ENCODE measurements at places on chromosomes 5 and 9.
A peak's percentile ranks its signal among the peaks of the same experiment; 100 is the strongest.

- no peak for DNase-seq
Observed at GRCh38 chr5:65073250-65073661, 304.5 kb downstream of the CWC27 start.

DNA sequence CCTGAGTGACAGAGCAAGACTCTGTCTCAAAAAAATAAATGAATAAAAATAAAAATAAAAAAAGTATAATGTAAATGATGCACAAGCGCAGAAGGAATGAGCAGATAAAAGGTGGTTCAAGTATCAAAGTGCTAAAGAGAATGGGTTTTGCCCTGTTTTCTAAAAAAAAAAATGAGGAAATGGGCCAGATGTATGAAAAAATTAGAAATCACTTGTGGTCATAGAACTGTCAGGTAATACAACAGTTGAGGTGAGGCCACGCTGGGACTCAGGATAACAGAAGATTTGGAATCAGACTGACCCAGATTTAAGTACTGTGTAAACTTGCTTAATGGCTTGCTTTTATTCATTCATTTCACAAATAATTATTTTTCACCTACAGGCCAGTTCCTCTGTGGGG lies 69.8 kb downstream of the MAPKAP1 start:
- no peak for DNase-seq

DNA sequence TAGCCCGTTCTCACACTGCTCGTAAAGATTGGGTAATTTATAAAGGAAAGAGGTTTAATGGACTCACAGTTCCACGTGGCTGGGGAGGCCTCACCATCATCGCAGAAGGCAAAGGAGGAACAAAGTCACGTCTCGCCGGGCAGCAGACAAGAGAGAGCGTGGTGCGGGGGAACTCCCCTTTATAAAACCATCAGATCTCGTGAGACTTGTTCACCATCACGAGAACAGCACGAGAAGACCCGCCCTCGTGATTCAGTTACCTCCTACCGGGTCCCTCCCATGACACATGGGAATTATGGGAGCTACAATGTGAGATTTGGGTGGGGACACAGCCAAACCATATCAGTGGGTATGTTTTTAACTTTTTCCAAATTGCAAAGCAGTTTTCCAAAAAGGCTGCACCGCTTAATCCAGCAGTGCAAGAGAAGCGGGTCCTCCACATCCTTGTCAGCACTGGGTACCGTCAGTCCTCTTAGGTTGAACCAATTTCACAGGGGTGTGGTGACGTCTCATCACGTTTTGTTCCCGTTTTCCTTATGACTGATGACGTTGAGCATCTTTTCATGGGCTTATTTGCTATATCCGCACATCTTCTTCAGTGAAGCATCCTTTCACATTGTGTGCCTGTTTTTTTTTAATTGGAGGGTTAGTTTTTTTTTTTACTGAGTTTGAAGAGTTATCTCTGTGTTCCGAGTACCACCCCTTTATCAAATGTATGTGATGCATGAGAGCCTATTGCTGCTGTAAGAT lies 8.0 kb upstream of the FCN2 start:
- DNase-seq = no peak

DNA sequence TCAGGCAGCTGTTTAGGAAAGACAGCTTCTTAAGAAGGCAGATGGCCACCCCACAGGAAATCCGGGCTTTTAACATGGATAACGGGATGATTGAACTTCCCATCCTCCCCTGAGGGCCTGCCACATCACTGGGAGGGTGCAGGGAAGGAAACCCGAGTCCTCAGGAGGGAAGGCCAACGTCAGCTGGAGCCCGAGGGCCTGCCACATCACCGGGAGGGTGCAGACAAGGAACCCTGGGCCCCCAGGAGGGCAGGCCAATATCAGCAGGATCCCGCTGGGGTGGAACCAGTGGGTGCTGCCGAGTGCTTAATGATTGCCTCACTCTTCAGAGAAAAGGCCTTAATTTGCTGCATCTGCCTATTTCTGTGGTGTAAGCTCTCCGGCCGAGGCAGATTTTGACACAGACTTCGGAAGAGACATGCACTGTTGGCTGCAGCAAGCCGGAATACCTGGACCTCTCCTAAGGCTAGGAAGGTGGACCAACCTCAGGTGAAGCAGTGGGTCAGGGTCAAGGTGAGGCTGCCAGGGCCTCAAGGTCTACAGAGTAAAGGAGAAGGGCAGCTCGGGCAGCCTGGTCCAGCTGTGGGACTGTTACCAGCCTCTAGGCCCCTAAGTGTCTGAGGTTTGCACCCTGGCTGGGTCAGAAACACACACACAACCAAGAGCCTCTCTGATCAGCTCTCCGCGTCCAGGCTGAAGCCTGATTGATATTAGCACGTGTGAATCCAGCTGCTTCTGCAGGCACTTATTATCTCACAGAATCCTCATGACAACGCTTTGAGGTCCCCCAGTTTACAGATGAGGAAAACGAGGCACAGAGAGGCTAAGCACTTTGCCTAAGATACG lies 14.8 kb upstream of the COL5A1 start:
- peak; percentile 66 for DNase-seq

All from brain (organoid and tissue), 16 donors.